ENCODE measurements at places on chromosomes 16 and 17. TPM values are rescaled to one million over a fixed set of nuclear protein-coding genes. Genes with fewer than 3 reads are reported as not detected.

The RDM1 gene
- 0.98 TPM for total RNA-seq

The TEKT5 gene
- not detected for total RNA-seq

The MED31 gene
- 9.1 TPM for total RNA-seq

The CCL14 gene
- total RNA-seq: not detected

The CORO1A gene
- total RNA-seq: 19.2 TPM

The SRL gene
- total RNA-seq: under 0.01 TPM

The ALDOA gene
- 83.6 TPM for total RNA-seq

The RAB34 gene
- total RNA-seq: 10.1 TPM

The TXNDC17 gene
- 15.2 TPM for total RNA-seq

The GPR139 gene
- total RNA-seq: 2.5 TPM

The ZNF469 gene
- total RNA-seq: 0.74 TPM

The KDM8 gene
- 3.0 TPM for total RNA-seq

Measured in temporal lobe (tissue), 4 donors.